ENCODE measurements at places on chromosomes 3 and 15. TPM values are rescaled to one million over a fixed set of nuclear protein-coding genes. Genes with fewer than 3 reads are reported as not detected.

Gene ZDHHC23
- 16.4 TPM for total RNA-seq

Gene ISLR2
- 2.8 TPM for total RNA-seq

Gene GRK7
- not detected for total RNA-seq

Gene CAND2
- total RNA-seq = 8.0 TPM

Gene SLC51A
- total RNA-seq = 4.1 TPM

Gene SCN5A
- total RNA-seq = 1.2 TPM

Gene TRIM42
- not detected for total RNA-seq

Gene RTP4
- 12.1 TPM for total RNA-seq

Gene CHRNB4
- 1.1 TPM for total RNA-seq
